ENCODE measurements at places on chromosomes 12 and 14. TPM values are rescaled to one million over a fixed set of nuclear protein-coding genes. Genes with fewer than 3 reads are reported as not detected.
A peak's percentile ranks its signal among the peaks of the same experiment; 100 is the strongest.

GRCh38 chr14:96204151-96205058 lies at the start of gene BDKRB2:
Gene BDKRB2, plus strand, starts transcription at chr14:96204839. Its CDS starts 32,269 bp downstream, at chr14:96237108.
- H3K4me3 ChIP-seq: no peak within 1 kb of the TSS
- no peaks in the 10 kb centered on the region for H3K36me3 ChIP-seq
- H3K27me3 ChIP-seq: no peaks in the 10 kb centered on the region
- H3K27ac ChIP-seq: no peak within 1 kb of the TSS

DNA sequence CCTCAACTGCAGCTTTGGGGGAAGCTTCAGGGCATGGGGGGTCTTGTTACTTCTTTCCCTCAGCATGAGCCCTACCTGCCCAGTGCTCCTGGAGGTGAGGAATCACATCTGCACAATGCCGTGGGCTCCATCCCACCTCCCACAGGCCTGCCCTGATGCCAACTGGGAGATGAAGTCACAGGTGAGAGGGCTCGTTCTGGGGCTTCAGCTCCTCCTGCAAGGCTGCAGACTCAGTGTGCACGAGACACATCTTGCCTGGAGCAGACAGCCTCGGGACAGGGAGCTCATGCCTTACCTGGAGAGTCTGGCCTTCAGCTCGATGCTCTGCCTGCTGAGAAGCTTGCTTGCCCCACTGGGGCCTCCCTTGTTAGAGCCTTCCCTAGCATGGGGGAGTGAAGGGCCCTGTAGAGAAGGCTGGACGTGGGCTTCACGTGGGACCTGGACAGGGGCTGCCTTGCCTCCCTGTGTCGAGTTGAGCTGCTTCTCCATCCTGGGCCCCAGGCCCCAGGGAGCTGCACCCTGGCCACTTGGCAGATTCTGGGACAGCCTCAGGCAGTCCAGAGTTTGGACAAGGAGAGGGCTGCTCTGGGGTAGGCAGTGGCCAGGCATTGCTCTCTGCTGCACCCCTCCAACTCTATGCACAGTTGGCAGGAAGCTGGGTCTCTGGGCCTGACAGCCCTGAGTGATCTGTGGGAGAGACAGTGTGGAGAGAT lies 171.4 kb downstream of the KIF26A start:
- DNase-seq: no peak
- H3K27ac ChIP-seq: no peak overlapping the region
- no peaks in the 10 kb centered on the region for H3K36me3 ChIP-seq
- no peaks in the 10 kb centered on the region for H3K27me3 ChIP-seq
- no peak overlapping the region for H3K4me3 ChIP-seq

DNA sequence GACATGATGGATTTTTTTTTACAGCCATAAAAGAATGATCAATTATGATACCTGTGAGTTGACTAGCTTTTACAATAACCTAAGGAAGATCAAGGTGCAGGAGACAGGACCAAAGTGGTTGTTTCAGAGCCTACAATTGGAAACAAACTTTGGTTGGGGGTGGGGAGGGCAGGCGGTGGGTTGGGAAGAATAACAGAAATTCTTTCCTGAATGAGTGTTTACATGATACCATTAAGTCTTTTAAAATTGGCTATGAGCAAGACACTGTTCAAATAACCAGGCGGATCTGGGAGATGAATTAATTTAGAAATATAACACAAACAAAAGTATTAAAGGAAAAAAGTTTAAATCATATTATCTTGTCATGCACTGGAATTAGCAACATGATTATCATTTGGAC lies 7.2 kb downstream of the NFYB start:
- DNase-seq: no peak
- peaks cover 53% of the 10 kb centered on the region for H3K36me3 ChIP-seq
- peaks cover 6% of the 10 kb centered on the region for H3K4me1 ChIP-seq

GRCh38 chr12:47312808-47313426 lies 233.2 kb upstream of the AMIGO2 start:
- H3K27me3 ChIP-seq: no peaks in the 10 kb centered on the region
- peak overlapping the region; percentile 40 for H3K27ac ChIP-seq
- DNase-seq: peak; percentile 78
- peaks cover 65% of the 10 kb centered on the region for H3K4me1 ChIP-seq

GRCh38 chr14:85519661-85520305 lies 10.2 kb upstream of the FLRT2 start:
- DNase-seq: no peak
- H3K36me3 ChIP-seq: no peaks in the 10 kb centered on the region
- no peak overlapping the region for H3K27ac ChIP-seq
- H3K4me1 ChIP-seq: no peaks in the 10 kb centered on the region
- H3K4me3 ChIP-seq: no peak overlapping the region

GRCh38 chr12:105396024-105396423 lies 65.5 kb downstream of the C12orf75 start:
- no peaks in the 10 kb centered on the region for H3K27me3 ChIP-seq
- no peak overlapping the region for H3K4me3 ChIP-seq
- no peaks in the 10 kb centered on the region for H3K4me1 ChIP-seq
- H3K27ac ChIP-seq: no peak overlapping the region

- no peak overlapping the region for H3K4me3 ChIP-seq
- DNase-seq: no peak
- peaks cover 10% of the 10 kb centered on the region for H3K4me1 ChIP-seq
- H3K36me3 ChIP-seq: no peaks in the 10 kb centered on the region
These were observed 4.7 kb downstream of the TTC8 start for GRCh38 chr14:88829188-88829587.

DNA sequence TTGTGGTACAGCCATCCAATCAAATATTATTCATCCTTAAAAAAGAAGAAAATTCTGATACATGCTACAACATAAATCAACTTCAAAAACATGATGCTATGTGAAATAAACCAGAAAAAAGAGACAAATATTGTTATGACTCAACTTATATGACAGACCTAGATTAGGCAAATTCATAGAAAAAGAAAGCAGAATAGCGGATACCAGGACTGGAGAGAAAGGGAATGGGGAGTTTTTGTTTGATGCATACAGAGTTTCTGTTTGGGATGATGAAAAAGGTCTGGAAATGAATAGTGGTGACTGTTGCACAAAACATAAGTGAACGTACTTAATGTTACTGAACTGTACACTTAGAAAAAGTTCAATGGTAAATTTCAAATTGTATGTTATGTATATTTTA lies 82.3 kb downstream of the SPPL3 start:
- H3K4me1 ChIP-seq: no peaks in the 10 kb centered on the region
- no peak for DNase-seq
- no peak overlapping the region for H3K4me3 ChIP-seq
- no peaks in the 10 kb centered on the region for H3K36me3 ChIP-seq

- peaks cover 5% of the 10 kb centered on the region for H3K36me3 ChIP-seq
- peak overlapping the region; percentile 55 for H3K4me3 ChIP-seq
- H3K4me1 ChIP-seq: peaks cover 11% of the 10 kb centered on the region
- no peak for DNase-seq
- peaks cover 14% of the 10 kb centered on the region for H3K27me3 ChIP-seq
These were observed 690 bp upstream of the DTX3 start for GRCh38 chr12:57603815-57604453.

GRCh38 chr12:101667591-101667990 lies 29.8 kb upstream of the CHPT1 start:
- no peaks in the 10 kb centered on the region for H3K27me3 ChIP-seq
- H3K27ac ChIP-seq: no peak overlapping the region
- peaks cover 25% of the 10 kb centered on the region for H3K4me1 ChIP-seq
- H3K4me3 ChIP-seq: no peak overlapping the region
- DNase-seq: no peak

GRCh38 chr14:97977651-97978261 lies 1180.6 kb downstream of the VRK1 start:
- DNase-seq: no peak
- H3K4me3 ChIP-seq: no peak overlapping the region
- no peaks in the 10 kb centered on the region for H3K36me3 ChIP-seq
- no peaks in the 10 kb centered on the region for H3K27me3 ChIP-seq
- H3K4me1 ChIP-seq: no peaks in the 10 kb centered on the region
- H3K27ac ChIP-seq: no peak overlapping the region

GRCh38 chr12:113464452-113464775 lies 7.3 kb downstream of the LHX5 start:
- H3K4me1 ChIP-seq: peaks cover 52% of the 10 kb centered on the region
- DNase-seq: peak; percentile 42
- H3K4me3 ChIP-seq: no peak overlapping the region
- H3K36me3 ChIP-seq: no peaks in the 10 kb centered on the region

- no peak overlapping the region for H3K27ac ChIP-seq
- H3K4me1 ChIP-seq: no peaks in the 10 kb centered on the region
- DNase-seq: no peak
- no peak overlapping the region for H3K4me3 ChIP-seq
- H3K36me3 ChIP-seq: no peaks in the 10 kb centered on the region
- H3K27me3 ChIP-seq: no peaks in the 10 kb centered on the region
These were observed 113.6 kb downstream of the CCER1 start for GRCh38 chr12:90841336-90841735.

DNA sequence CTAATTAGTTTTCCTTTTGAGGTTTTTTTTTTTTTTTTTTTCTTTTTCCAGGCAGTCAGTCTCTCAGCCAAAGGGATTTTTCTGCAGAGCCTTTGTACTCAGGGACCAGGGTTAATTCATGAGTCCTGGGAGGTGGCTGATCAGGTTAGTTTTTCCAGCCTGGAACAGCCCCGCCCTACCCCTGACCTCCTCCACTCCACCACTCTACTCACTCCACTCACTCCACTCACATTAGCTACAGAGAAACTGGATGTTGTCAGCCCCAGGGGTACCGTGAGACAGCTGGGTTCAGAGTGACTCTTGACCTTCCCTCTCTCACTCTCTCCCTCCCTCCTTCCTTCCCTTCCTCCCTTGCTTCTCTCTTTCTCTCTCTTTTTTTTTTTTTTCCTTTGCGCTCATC lies 161.0 kb downstream of the CRADD start:
- H3K4me3 ChIP-seq: no peak overlapping the region
- no peaks in the 10 kb centered on the region for H3K27me3 ChIP-seq
- H3K4me1 ChIP-seq: no peaks in the 10 kb centered on the region
- H3K27ac ChIP-seq: no peak overlapping the region

DNA sequence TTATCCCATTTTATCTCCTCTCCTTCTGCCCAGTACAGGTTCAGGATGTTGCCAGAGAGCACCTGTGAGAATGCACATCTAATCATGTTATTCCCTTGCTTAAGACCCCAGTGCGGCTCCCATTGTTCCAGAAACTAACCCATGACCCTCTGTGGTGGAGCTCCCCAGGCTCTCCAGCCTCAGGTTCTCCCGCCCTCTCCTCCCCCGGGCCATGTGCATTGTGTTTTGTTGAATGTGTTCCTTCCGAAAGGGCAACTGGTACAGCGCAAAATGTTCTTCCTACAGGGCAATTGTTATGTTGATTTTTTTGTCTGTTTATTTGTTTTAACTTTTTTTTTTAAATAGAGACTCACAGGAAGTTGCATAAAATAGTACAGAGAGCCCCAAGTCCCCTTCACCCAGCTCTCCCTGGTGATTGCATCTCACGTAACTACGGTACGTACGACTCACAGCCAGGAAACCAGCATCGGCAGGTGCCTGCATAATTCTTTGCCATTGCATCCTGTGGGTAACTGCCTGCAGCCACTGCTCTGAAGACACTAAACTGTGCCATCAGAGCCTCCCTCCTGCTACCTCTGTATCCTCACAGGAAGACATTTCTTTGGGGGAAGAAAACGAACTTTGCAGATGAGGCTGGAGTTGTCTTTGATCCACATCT lies 31.2 kb downstream of the TMEM132C start:
- H3K4me1 ChIP-seq: no peaks in the 10 kb centered on the region
- H3K4me3 ChIP-seq: no peak overlapping the region
- H3K27ac ChIP-seq: no peak overlapping the region
- no peaks in the 10 kb centered on the region for H3K36me3 ChIP-seq
- no peaks in the 10 kb centered on the region for H3K27me3 ChIP-seq

GRCh38 chr12:76190299-76190698 lies 105.8 kb upstream of the NAP1L1 start:
- no peak overlapping the region for H3K4me3 ChIP-seq
- H3K36me3 ChIP-seq: no peaks in the 10 kb centered on the region
- H3K27me3 ChIP-seq: no peaks in the 10 kb centered on the region
- H3K4me1 ChIP-seq: no peaks in the 10 kb centered on the region

DNA sequence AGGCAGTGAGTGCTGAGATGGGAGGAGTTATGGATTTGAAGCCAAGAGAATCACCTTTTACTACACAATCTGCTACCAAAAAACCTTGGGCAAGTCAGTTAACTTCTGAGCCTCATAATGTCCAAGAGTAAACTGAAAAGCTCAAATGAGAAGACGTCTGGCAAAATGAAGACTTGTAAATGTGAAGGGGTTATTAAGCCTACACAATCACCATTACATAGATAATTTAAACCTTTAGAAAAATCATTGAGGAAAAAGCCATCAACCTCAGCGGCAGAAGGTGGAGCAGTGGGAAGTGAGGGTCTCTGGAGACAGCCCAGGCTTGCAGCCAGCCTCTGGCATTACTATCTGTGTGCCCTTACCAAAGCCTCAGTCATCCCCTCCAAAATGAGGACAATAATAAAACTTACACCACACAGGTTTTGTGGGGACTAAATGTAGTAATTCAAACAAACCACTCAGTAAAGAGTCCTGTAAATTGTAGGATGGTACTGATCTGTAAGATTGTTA lies 50.5 kb upstream of the CCDC175 start:
- H3K4me1 ChIP-seq: no peaks in the 10 kb centered on the region
- H3K4me3 ChIP-seq: no peak overlapping the region
- no peak overlapping the region for H3K27ac ChIP-seq
- no peak for DNase-seq
- no peaks in the 10 kb centered on the region for H3K27me3 ChIP-seq

DNA sequence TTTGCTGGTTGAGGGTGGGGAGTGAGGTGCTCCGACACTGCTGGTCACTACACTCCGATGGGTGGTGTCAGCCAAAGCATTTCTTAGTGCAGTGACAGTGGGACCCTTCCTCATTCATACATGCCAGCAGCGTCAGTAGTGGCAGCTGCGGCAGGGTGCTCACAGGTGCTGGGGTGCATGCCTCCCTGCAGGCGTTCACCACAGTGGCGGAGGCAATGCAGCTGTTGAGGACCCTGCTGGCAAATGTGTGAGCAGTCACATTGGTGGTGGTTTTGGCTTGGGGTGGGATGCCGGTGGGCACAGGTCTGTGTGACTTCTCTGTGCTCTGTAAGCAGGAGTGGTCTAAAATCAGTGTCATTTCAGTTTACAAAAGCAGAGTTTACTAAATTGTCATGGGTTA lies 464.6 kb downstream of the FUT8 start:
- no peaks in the 10 kb centered on the region for H3K4me1 ChIP-seq
- DNase-seq: no peak
- no peak overlapping the region for H3K4me3 ChIP-seq
- no peaks in the 10 kb centered on the region for H3K36me3 ChIP-seq

A2ML1 gene
- polyA plus RNA-seq: not detected

LPAR5 gene
- polyA plus RNA-seq: 29.0 TPM

MYH7 gene
- not detected for polyA plus RNA-seq

CD163 gene
- 0.39 TPM for polyA plus RNA-seq

RAB15 gene
- 0.19 TPM for polyA plus RNA-seq

CLEC4C gene
- 0.63 TPM for polyA plus RNA-seq

CLEC9A gene
- not detected for polyA plus RNA-seq

GALNT16 gene
- polyA plus RNA-seq: 0.09 TPM

CDKN3 gene
- 1.3 TPM for polyA plus RNA-seq

SERPINA10 gene
- not detected for polyA plus RNA-seq

GPR132 gene
- 38.6 TPM for polyA plus RNA-seq

TMEM179 gene
- not detected for polyA plus RNA-seq

Measured in B cell (primary cell).